ENCODE measurements at places on chromosomes 12 and 14. TPM values are rescaled to one million over a fixed set of nuclear protein-coding genes. Genes with fewer than 3 reads are reported as not detected.

- no peak for DNase-seq
- no peak overlapping the region for H3K4me3 ChIP-seq
- peaks cover 4% of the 10 kb centered on the region for H3K4me1 ChIP-seq
- H3K36me3 ChIP-seq: no peaks in the 10 kb centered on the region
Measured at GRCh38 chr12:89838833-89839232, 130.2 kb upstream of the ATP2B1 start.

GRCh38 chr12:8596561-8596960, 16.1 kb downstream of the AICDA start:
- no peaks in the 10 kb centered on the region for H3K36me3 ChIP-seq
- H3K4me3 ChIP-seq: no peak overlapping the region
- H3K27ac ChIP-seq: no peak overlapping the region
- no peaks in the 10 kb centered on the region for H3K27me3 ChIP-seq
- DNase-seq: no peak
- no peaks in the 10 kb centered on the region for H3K4me1 ChIP-seq

GRCh38 chr12:51128919-51129318, 44.0 kb downstream of the TFCP2 start:
- peaks cover 11% of the 10 kb centered on the region for H3K36me3 ChIP-seq
- H3K27me3 ChIP-seq: no peaks in the 10 kb centered on the region
- DNase-seq: no peak
- H3K27ac ChIP-seq: no peak overlapping the region
- H3K4me1 ChIP-seq: peaks cover 15% of the 10 kb centered on the region
- no peak overlapping the region for H3K4me3 ChIP-seq

The MDGA2 gene
- not detected for total RNA-seq
